Activated T-helper 9 cell treated with anti-CD3 and anti-CD28 coated beads, Interleukin-2, amount 50 U/mL, for 16 hours (primary cell): ENCODE measurements at places on chromosomes 16 and 17.

DNA sequence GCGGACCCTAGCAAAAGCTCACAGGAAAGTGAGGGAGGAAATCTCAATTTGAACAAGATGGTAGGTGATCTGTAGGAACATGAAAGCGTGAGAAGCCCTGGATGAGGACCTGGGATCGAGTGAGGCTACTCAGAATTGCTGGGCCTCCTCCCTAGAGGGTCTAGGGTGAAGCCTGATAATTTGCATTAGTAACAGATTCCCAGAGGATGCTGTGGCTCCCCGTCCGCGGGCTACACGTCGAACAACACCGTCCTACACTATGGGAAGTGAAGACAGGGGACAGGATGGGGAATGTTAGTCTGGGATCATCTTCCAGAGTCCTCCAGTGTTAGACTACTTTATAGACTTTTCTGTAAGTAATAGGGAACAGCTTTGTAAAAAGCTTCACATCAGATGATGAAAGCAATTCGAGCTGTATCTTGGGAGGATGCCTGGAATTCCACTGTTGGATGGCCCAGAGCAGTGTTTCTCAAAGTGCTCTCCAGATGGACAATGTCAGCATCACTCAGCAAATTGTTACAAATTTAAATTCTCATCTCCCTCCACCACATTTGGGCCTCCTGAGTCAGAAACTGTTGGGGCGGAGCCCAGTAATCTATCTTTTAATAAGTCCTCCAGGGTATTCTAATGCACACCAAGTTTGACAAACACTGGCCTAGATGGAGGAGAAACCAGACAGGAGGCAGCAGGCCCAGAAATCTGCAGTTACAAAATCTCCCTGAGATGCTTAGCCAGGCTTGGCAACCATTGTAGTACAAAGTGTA, 6.5 kb downstream of the FNDC8 start:
- DNase-seq: no peak

DNA sequence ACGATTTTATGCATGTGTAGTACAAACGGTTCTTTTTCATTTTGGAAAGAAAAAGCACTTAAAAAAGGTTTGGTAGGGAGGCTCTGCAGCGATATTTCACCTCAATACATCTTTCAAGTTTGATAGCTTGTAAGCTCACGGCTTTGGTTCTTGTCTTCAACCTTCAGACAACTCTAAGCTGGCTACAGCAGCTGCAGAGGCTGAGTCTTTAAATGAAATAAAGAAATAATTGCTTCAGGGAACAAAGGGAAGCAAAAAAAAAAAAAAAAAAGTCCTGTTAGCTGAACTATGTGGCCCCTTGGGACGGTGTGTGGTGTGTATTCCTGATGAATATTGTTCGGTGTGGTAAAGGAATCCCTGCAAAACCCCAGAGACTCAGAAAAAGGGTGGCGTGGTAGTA, 265.1 kb downstream of the NTN1 start:
- no peak for DNase-seq

DNA sequence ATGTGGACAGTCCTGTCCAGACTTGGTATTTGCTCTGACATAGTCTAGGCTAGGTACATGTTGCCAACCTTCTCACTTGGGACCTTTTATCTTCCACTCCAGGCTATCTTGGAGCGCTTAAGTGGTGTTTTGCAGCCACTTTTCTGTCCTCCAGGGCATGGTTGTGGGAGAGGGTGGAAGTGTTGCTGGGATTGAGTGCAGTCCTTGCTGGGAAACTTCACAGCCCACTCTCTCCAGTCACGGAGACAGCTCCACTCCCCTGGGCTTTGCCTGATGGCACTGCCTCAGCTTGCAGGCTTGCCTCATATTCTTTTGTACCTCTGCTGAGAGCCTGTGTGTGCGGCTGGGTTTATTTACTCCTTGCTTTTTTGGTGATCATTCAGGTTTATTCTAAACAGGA, 17.4 kb downstream of the RPA1 start:
- no peak for DNase-seq

GRCh38 chr17:12659500-12659899, 6.2 kb upstream of the MYOCD start:
- DNase-seq: no peak

DNA sequence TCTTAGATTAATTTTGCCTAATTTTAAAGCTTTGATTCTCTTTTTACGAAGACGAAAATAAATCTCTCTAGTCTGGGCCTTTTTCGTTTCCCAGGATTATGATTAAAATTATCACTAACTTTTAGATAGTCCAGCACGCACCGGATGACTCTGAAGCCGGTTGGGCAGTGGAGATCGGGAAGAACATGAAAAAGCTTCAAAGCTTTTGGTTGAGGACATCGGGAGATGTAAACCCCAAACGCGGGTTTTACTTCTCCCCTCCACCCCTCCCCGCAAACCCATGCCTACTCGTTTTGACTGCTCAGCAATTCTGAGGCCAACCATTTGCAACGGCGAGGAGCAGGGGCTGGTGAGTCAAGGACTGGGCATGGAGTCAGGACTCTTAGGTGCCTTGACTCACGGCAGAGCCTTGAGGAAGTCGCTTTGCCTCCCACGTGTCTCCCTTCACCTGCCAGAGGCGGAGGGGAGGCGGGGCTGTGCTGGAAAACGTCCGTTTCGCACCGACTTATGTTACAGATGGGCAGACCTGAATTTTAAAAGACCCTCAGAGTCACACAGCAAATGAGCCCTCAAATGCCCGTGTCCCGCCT, 989 bp upstream of the DUSP14 start:
- DNase-seq: peak; percentile 49
